Stimulated activated CD4-positive, alpha-beta T cell treated with anti-CD3 and anti-CD28 coated beads, TNF-alpha, amount 100 ng/mL, for 24 hours (primary cell): ENCODE measurements at places on chromosomes 1 and 21.

DNA sequence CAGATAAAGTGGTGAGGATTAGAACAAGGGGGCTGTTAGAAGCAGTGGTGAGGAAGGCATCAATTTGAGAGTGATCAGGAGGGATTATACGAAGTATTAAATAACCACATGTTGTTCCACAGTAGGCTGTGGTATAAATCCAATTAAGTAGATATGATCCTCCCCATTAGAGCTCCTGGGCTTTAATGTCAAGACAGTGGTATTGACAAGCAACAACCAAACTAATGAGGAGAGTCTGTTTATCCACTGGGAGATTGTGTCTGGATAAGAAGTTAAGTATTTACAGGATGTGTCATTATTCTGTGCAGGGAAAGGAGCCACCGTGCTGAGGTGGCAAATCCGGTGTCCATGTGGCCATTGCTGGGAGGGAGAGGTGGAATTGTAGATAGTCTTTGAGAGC is 5.8 kb downstream of the ACTN2 start:
- no peak for DNase-seq

DNA sequence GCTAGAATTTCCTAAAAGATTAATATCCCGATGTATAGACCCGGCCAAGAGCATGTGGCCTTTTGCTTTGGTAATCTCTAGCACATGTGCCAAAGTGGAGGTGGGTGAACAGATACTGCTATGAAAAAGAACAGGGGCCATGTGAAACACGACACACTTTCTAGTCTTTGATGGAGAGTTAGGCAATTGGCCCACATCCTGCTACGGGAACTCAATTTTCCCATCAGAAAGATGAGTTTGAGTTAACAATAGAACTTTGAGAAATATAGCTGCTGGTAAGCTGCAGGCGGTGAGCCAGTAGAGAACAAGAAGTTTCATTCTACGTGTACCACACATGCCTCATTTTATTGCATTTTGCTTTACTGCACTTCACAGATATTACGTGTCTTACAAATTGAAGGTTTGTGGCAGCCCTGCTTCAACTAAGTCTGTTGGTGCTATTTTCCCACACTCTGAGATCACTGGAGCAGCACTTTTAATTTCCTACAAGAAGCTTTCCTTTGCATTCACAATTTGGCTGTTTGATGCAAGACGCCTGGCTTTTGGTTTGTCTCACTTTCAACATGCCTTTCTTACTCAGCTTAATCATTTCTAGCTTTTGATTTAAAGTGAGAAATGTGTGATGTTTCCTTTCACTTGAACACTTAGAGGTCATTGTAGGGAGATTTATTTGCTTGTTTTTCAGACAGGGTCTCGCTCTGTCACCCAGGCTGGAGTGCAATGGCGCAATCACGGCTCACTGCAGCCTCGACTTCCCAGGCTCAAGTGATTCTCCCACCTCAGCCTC is 46.3 kb downstream of the HTR6 start:
- peak; percentile 30 for DNase-seq

- DNase-seq, result no peak
Observed at GRCh38 chr1:245856944-245857531, 650.0 kb downstream of the SMYD3 start.

DNA sequence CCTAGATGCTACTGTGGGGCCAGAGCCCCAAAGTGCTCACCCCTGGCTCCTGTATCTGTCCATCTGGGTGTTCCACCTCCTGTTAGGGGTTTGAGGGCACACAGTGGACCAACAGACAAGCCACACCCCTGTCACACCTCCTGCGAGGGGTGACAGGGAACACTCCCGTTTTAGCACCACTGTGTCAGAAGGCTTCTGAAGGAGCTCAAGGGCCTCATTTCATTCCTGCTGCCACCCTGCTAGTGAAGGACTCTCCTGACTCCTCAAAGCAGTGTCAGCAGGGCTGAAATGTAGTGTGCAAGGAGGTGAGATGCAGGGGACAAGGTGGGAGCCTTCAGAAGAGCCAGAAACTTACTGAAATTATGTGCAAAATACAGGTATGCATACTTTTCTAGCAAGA is 174.6 kb downstream of the GPATCH2 start:
- DNase-seq, result no peak

GRCh38 chr1:10387677-10388386 is 11.0 kb upstream of the PGD start:
- DNase-seq, result no peak

DNA sequence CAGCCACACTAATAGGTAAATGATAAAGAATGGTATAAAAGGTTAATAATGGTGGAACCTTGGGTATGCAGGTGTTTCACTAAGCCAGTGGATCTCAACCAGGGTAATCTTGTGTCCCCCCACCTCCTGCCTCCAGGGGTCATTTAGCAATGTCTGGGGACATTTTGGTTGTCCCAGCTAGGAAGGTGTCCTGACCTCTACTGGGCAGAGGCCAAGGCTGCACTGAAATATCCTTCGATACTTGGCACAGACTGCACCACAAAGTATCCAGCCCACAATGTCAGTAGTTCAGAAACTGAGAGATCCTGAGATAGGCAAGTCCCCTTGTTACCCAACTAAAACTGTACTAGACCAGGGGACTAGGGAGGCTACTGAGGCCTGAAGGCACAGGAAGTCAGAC is 113.6 kb upstream of the TIAM1 start:
- DNase-seq, result no peak

DNA sequence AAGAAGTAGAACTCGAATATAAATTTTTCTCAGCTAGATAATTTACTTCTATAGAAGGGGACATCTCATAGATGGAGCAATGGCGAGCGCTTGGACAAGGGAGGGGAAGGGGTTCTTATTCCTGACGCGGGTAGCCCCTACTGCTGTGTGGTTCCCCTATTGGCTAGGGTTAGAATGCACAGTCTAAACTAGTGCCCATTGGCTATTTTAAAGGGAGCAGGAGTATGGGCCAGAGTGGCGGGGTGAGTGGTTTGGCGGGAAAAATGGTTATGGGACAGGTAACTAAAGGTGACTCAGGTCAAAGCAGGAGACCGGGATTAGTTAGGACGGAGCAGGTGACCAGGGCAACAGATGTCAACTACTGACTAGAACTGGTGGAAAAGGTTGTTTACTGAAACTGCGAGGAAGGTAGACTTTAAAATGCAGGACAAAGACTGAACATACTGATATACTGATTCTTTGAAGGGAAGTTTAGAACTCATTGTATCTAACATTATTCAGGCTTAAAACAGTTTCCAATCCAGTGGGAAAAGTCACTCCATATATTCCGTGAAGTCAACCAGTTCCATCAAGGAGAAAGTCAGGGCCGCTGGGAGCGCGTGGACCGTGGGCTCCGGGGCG is 940 bp upstream of the ATAD3A start:
- no peak for DNase-seq

DNA sequence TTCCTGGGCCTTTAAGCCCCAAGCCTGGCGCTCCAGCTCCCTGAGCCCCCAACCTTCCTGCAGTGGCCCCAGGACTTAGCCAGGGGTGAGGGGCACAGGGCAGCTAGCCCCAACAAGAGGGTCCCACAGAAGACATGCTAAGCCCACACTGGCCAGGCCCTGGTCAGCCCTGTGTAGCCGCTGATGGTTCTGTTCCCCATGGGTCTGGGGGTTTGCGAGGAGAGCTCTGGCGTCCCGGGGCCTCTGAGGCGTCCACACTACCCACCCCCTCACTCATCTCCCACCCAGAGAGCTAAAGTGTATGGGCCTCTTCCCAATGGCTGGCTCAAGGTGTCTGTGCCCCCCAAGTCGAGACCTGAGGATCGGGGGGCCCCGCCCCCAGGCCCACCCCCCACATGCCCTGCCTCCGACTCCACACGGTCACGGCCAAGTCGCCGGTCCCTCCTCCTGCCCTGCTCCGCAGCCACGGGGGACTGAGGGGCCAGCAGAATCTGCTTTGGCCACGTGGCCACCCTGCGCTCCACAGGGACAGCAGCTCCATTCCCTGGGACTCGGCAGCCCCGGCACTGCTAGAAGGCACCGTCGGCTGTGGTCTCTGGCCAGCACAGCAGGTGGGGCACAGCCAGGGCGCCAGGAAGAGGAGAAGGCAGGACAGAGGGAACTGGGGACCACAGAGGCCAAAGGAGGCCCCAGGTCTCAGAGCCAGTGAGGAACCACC is 7.8 kb downstream of the TNFRSF18 start:
- DNase-seq, result no peak

DNA sequence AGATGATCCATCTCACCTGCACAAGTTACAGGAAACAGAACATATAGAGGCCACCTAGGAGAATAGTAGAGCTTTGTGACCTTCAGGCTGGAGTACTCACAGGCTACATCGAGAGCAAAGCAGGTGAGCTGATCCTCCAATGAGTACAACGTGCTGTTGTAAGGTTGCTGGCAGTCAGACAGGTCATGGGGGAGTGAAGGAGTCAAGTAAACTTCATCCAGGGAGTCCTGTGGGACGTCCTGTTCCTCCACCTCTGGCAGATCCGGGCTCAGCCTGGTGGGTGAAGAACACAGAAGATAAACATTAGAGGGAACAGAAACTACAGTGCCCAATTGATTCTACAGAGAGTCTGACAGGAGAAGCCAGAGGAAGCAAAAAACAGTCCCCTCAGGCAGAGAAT is 62.5 kb downstream of the PRKAB2 start:
- no peak for DNase-seq

DNA sequence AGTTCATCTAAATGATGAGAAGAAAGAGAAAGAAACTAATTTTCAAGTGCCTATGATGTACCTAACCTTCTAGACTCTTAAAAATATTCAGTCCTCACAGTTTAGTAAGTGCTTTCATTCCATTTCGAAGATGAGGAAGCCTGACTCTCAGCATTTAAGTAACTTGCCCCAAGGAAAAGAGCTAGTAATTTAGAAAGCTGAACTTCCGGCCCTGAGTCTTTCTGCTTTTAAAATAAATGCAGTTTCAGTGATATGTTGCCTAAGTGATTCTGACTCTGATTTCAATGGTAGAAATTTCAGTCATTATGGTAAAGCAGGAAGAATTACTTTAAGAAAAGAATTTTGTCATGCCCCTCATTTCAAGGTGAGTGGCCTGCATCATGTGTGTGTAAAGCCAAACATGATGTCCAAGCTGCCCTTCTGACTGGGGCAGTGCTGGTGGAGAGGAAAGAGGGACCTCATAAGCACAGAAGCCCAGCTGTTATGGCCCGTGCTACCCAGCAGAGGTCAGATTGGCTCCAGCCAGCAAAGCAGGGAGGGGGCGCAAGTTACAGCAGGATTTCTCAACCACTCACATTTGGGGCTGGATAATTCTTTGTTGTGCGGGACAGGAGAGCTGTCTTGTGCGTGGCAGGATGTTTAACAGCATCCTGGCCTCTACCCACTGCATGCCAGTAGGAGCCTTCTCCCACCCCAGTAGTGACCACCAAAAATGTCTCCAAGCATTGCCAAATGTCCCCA is 10.7 kb downstream of the ATP1A4 start:
- DNase-seq, result no peak

- no peak for DNase-seq
Observed at GRCh38 chr1:226549937-226550671, 1.5 kb downstream of the STUM start.

- DNase-seq, result no peak
Observed at GRCh38 chr1:232686346-232686745, 56.4 kb upstream of the SIPA1L2 start.

GRCh38 chr1:25245809-25246599 is 1.2 kb downstream of the RSRP1 start:
- no peak for DNase-seq

- no peak for DNase-seq
Observed at GRCh38 chr1:235532360-235532759, 28.1 kb upstream of the B3GALNT2 start.

DNA sequence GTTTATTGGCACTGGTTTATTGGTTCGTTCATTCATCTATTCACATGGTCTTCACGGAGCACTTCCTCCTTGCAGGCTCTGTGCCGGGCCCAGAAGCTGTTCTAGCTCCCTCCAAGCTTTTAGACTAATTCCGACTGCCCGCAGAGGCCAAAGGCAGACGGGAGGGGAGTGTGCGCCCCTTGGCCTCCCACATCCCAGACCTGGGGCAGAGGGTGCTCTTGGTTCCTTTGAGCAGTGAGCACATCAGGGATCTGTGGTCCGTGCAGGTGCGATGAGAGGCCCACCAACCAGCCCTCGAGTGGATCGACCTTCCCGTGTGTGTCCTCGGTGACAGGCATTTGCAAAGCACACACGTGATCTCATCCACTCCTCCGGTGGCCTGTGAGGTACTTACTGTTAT is 38.7 kb upstream of the TNFRSF1B start:
- no peak for DNase-seq
